Activated CD8-positive, alpha-beta T cell treated with anti-CD3 and anti-CD28 coated beads for 36 hours (primary cell): ENCODE measurements at places on chromosomes 6 and 20.

DNA sequence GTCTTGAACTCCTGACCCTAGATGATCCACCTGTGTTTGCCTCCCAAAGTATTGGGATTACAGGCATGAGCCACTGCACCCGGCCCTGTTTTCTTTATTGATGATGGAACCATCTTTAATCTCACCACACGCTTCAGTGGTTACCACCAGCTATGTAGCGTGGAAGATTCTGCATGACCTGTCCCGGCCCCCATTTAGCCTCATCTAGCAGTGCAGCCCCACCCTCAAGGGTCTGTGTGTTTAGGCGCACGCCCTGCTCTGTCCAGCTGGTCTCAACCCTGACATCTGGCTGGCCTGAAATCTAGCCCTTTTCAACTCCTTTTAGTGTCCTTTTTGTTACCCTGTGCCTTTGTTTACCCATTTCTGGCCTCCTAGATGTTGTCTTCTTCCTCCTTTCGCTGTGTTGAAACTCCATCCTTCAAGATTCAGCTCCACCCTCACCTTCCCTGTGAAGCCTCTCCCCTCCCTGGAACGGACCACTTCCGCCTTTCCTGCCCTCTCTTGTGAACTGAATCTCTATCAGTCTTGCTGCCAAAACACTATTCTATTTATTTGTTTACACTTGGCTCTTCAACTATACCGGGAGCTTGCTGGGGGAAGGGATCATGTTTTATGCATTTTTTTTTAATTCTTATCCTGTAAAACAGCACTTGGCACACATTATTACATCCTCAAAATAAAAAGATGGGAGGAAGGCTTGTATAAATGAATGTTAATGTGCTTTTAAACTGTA is 101.0 kb upstream of the MTHFD1L start:
- no peak for DNase-seq

DNA sequence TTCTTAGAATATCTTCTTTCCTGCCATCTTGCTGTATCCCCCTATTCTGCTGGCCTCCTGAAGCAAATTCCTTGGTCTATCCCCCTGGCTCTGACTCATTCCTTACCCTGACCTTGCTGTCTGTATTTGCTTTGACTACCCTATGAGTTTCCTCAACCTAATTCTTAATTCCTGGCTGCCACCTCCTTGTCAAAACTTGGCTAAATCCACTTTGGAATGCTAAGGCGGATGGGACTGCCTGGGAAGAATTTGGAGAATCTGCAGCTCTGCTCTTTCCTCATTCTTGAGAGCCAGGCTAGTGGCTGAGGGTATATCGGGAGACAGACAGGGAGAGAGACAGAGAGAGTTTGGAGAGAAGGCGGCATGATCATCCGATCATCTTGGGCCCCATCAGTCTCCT is 24.4 kb downstream of the CAP2 start:
- no peak for DNase-seq

DNA sequence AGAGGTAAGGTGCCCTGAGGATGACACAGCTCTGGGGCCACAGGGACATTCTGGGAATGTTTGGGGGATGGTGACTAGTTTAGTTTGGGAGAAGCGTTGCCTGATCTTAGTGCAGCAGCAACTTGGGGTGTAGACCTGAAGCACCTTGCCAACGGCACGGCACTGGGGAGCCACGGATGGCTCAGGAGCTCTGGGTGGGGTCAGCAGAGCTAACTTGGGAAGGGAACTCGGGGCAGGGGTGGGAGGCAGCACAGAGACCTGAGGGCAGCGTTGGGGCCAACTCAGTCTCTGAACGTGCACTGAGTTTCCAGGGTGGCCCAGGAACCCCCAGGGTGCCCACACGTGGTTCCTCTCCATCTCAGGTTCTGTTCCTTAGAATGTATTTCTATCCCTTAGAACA is 14.9 kb downstream of the THBS2 start:
- DNase-seq: no peak

DNA sequence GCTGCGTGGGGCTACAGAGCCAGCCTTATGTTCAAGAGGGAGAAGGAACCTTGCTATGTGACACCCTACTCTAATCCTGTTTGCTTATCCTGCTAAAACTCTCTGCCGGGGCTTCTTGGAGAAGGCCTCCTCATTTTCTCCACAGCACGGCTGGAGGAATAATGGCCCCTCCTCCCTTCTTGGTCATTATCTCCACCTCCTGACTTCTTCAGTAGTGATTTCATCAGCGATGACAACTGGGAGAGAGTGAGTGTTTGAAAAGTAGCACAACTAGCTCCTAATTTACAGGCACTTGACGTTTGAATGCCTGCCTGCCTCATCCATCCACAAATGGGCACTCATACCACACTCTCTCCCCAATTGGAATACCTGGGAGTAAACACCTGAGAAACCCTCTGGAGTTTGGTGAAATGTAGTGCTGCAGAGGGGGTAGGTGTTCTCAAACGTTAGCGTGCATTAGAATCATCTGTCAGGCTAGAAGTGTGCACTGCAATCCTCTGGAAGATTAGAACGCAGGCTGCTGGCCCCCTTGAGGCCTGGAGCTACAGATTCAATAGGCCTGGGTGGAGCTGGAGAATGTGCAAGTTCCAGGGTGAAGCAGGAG is 148.5 kb downstream of the FOXC1 start:
- no peak for DNase-seq

DNA sequence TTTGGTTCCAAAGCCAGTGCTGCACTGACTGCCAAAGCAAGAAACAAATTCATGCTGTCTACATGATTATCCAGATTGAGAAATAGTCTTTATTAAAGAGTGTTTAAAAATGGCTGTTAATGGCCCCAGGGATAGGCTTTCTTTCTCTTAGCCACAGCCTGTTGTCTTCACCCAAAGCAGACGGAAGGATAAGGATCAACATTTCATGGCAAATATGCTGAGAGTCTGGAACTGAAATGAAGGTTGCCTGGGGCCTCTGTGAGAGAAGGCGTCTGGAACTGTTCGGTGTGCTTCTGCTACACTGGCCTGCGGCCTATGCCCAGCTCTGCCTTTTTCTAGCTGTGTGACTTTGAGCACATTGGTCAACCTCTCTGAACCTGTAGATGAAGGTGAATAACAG is 373.0 kb upstream of the ZFP64 start:
- no peak for DNase-seq

- DNase-seq: no peak
Measured at GRCh38 chr6:70216767-70217166, 86.1 kb downstream of the COL9A1 start.

DNA sequence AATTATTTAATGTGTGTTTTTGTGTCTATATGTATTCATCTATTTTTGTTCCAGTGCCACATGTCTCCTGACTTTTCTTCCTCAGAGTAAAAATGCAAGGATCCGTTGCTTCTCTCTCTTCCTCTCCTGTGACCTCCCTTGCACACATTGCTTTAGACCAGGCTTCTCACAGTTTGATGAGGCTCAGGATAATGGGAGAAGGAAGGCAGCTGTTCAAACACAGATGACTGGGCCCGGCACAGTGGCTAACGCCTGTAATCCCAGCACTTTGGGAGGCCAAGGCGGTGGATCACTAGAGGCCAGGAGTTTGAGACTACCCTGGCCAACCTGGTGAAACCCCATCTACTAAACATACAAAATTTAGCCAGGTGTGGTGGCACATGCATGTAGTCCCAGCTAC is 241.9 kb downstream of the SAMD5 start:
- no peak for DNase-seq

GRCh38 chr6:43391440-43392031 is 22.1 kb upstream of the ZNF318 start:
- peak; percentile 55 for DNase-seq

DNA sequence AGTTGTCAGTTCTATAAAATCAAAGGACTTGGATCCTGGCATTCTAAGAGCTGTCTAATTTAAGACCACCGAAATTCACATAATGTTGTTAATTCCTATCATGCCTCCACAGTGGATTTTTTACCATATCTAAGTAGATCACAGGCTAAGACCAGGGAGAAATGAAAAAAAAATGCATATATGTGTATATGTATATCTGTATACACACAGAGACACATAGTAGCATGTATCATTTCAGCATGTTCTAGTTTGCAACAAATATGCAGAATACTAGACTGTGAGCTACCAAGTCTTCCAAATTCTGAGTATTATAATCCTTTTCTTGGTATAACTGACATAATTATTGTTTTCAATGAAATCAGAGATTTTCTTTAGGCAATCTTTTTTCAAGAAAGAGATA is 267.6 kb upstream of the TSHZ2 start:
- no peak for DNase-seq

GRCh38 chr20:32877507-32877906 is 18.8 kb downstream of the EFCAB8 start:
- no peak for DNase-seq

GRCh38 chr6:16288163-16288562 is 49.8 kb downstream of the GMPR start:
- DNase-seq: no peak

GRCh38 chr20:35560105-35560511 is 18.2 kb downstream of the ERGIC3 start:
- no peak for DNase-seq

DNA sequence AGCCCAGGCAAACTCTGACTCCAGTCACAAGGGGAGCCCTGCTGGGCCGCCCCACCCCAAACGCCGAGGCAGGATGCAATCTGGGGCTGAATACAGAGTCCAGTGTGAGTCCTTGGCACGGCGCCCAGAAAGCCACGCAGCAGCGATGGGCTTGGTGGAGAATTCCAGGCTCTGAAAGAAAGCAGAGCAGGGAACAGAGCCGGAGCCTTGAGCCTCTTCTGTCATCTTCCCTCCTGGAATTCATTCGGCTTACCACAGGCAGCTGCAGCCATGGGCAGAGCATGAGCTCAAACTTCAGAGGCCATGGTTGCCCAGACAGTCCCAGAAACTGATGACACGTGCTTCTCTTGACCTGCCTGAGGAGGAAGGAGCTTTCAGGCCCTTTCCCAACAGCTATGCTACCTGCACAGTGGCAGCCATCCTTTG is 441.1 kb upstream of the JARID2 start:
- no peak for DNase-seq

- no peak for DNase-seq
Measured at GRCh38 chr6:11769811-11770545, 8.6 kb downstream of the ADTRP start.

DNA sequence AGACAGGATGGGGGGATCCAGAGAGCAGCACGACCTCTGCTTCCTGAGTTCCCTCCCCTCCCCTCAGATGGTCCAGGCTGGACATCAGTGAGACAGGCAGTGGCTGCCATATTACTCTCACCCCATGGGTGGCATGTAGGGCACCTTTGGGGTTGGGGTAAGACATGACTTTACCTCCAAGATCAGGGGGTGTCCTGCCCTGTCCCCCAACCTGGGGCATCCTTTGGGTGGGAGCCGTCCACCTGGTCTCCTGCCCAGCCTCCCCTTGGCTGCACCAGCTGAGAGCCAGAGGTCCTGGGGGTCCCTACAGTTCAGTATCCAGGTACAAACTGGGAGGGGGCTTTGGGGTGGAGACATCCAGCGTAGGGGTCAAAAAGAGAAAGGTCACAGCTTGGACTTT is 48.7 kb upstream of the SLCO4A1 start:
- DNase-seq: no peak

DNA sequence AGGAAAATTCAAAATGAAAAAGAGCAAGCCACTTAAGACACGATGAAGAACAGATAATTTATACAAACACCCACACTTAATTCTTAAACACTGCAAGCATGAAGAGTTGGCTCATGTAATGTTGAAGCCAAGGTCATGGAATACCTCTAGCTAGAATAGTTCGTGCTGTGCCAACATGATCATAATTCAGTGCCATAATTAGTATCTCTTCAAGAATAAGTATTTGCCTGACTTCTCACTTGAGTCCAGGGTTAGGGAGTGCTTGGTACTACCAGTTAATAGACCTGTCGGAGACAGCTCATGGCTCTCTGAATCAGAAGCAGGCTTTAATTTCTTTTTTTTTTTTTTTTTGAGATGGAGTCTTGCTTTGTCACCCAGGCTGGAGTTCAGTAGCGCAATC is 206.3 kb downstream of the UNC5CL start:
- DNase-seq: no peak

DNA sequence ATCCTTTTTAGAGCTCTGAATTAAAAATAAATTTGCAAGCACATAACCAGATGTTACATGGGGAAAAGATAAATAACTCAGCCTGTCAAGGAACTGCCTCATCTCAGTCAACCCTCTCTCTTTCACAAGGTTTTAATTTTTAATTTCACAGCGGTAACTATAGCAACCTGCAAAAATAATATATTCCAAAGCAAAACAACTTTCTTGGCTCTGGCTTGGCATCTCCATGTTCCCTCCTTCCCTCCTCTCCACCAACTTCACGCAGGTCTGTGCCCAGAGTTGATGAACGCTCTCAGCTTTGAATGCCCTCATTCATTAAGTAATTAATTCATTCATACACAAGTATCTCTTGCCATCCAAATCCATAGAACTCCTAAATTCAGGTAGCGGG is 32.5 kb upstream of the SIRPA start:
- no peak for DNase-seq

DNA sequence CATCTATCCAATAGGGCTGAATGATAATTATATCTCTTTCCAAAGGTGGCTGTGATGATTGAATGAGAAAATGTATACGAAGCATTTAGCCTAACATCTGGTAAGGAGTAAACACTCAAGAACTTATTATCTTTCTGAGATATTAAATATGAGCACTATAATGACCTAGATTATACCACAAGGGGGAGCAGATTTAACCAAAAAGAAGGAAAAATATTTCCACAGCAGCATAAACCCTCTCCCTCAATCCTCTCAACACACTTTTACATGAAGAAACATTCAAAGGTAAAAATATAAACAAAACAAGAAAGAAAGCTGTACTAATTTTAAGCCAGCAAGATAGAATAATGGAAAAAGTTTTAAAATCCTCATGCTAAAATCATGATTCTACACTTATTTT is 68.4 kb downstream of the SHPRH start:
- no peak for DNase-seq

DNA sequence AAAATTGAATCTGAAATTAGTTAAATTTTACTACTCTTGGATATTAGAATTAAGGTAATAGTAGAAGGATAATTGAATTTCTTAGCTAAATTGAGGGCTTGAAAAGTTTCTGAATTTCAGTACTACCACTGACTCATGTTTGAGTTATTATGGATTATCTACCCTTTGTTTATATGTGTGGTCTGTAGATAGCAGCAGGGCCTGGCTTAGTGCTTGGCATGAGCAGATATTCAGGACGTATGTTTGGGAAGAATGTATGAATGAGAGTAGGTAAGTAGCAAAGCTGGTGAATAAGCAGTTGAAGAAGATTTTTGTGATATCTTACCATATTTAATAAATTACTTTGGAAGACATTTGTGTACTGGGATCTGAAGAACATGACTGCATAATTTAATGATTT is 152.7 kb downstream of the MACROD2 start:
- DNase-seq: no peak

GRCh38 chr6:28413681-28414080 is 14.1 kb upstream of the ZSCAN12 start:
- no peak for DNase-seq

- DNase-seq: no peak
Measured at GRCh38 chr20:58864346-58864745, 11.8 kb downstream of the GNAS start.

GRCh38 chr6:106939208-106939607 is 35.3 kb downstream of the CD24 start:
- no peak for DNase-seq

DNA sequence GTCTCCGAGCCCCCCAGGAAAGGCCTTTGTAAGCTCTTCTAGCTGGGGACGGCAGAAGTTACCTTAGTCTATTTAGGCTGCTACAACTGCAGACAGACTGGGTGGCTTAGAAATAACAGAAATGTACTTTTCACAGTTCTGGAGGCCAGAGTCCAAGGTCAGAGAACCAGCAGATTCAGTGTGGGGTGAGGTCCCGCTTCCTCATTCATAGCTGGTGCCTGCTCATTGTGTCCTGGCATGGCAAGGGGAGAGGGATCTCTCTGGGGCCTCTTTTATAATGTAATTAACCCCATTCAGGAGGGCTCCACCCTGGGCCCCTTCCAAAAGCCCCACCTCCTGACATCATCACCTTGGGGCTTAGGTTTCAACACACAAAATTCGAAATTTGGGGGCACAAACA is 315.1 kb downstream of the CDH4 start:
- no peak for DNase-seq
